NK-92 treated with Interleukin-12 subunit alpha and Interleukin-12 subunit beta, amount 100 ng/mL, for 24 hours (cell line): ENCODE measurements at places on chromosomes 2 and 18.

DNA sequence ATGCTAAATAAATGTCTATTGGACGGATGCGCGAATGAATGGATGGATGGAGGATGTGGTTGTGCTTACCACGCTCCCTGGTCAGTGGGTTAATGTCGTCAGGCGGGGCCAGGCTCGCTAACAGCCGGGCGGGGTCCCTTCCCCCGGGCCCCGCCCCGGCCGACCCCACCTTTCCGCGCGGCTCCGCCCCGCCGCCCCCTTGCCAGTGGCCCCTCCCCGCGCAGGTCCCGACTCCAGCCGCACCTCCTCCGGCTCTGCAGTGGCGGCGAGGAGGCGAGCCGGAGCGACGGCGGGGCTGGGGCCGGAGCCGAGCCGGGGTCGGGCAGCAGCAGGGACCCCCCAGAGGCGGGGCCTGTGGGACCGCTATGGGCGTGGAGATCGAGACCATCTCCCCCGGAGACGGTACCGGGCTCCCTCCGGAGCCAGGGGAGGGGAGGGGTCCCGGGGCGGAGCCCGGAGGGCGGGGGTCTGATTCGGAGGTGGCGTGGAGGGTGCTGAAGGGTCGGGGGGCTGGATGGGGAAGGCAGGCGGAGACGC, at the start of gene FKBP1B:
Gene FKBP1B, plus strand, starts transcription at position 257 of the 537 bp plus-strand sequence. Its CDS starts 109 bp downstream, at position 366.
- DNase-seq, result no peak

DNA sequence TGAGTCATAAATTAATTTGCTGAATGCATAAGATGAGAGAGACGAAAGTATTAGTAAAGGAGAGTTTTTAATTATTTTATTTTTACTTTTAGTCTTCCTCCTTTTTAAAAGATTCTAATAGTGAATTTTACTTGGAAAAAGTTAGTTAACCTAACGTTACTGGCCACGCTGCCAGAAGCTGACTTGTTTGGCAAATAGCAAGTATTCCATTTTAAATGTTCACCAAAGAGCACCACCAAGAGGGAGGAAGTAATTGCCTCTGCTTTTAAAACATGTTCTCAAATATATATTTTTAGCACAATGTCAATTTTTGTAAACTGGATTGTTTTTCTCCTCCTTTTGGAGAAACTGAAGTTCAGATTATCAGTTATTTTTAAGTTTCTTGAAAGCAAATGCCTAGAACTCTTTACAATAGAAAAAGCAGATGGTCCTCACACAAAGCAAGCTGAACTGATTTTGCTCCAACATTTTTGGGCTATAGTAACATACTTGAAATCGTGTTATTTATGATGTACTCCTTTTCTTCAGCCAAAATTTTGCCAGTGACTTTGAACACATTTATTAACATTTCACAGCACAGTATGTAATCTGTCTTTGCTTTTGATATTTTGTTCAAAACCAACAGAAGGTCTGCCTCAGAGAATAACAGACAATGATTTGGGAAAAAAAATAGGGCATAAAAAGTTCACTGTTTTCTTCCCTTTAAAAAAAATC, 1311.0 kb upstream of the FAM98A start:
- no peak for DNase-seq

GRCh38 chr2:65390134-65390533, 42.3 kb downstream of the SPRED2 start:
- DNase-seq, result no peak

GRCh38 chr2:237222178-237222577, 136.5 kb downstream of the COPS8 start:
- DNase-seq, result no peak

- DNase-seq, result no peak
Observed at GRCh38 chr2:240319221-240319854, 116.1 kb upstream of the GPC1 start.

DNA sequence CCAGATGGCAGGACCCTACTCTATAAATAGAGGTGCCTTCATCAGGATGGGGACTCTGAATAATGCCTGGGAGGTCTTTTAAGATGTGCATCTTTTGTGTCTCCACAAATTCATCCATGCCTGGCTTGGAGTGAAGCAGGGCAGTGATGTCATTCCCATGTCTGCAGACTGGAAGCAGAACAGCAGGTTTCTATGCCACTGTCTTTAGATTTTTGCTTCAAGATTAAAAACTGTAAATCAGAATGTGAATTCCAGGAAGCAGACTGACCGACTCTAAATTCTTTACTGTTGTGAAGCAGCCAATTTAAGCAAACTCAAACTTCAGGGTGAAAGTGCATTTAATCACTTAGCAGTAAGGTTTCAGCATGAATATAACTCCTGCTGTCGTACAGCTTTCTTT, 159.3 kb downstream of the SCG2 start:
- no peak for DNase-seq

- no peak for DNase-seq
Observed at GRCh38 chr2:128156812-128157211, 65.8 kb downstream of the UGGT1 start.

GRCh38 chr18:48493434-48494230, 45.2 kb upstream of the CTIF start:
- no peak for DNase-seq

DNA sequence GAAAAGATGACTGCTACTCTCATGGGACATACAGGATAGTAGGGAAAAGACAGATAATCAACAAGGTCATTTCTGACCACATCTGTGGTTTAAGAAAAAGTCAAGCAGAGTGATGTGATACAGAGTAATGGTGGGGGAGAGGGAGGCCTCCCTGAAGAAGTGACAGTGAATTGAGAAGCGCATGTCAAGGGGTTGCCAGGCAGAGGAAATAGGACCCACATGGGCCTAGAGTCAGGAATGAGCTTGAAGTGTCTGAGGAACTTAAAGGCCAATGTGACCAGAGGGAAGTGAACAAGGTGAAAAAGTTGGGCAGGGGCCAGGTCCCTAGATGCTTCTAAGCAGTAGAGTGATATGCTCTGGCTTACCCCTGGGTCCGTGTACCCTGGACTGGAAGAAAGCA, 113.5 kb upstream of the PPP1CB start:
- no peak for DNase-seq

- DNase-seq, result no peak
Observed at GRCh38 chr2:145752091-145752806, 1232.3 kb upstream of the ZEB2 start.

DNA sequence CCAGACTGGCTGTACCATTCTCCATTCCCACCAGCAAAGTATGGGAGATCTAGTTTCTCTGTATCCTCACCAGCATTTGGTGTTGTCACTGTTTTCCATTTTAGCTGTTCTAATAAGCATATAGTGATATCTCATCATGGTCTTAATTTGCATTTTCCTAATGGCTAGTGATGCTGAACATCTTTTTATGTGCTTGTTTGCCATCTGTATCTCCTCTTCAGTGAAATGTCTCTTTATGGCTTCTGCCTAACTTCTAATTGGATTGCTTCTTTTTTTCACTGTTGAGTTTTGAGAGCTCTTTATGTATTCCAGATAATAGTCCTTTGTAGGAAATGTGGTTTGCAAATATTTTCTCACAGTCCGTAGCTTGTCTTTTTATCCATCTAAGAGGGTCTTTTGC, 18.9 kb upstream of the BIN1 start:
- no peak for DNase-seq
